ENCODE measurements at places on chromosomes 12 and 14.

DNA sequence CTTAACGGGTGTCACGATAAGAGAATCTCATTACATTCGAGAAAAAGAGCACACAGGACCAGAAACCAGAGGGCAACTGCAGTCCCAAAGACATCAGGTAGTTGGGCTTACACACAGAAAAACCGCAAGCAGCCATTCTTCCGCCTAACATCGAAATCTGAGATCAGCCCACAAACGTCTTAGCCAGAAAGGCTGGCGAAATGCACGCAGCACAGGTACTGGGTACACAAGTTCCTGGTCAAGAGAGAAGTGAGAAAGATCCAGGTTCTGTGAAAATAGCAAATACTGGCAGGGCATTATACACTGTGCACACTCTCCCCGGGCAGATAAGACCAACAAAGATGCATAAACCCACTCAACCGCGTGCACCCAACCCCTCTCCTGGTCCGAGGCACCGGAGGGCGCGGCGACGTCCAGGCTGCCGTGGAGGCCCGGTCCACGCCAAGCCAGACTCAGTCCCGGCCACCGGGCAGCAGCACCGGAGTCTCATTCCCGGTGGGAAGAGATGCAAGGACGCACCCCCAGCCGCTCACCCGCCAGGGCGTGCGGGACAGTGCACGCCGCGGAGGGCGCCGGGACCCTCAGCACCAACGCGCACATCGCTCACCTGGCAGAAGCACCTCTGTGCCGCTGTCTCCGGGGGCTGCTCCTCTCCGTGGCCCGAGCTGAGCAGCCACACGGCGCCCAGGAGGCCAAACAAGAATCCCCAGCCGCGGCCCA is 437 bp downstream of the ERO1A start:
- DNase-seq: peak; percentile 52

DNA sequence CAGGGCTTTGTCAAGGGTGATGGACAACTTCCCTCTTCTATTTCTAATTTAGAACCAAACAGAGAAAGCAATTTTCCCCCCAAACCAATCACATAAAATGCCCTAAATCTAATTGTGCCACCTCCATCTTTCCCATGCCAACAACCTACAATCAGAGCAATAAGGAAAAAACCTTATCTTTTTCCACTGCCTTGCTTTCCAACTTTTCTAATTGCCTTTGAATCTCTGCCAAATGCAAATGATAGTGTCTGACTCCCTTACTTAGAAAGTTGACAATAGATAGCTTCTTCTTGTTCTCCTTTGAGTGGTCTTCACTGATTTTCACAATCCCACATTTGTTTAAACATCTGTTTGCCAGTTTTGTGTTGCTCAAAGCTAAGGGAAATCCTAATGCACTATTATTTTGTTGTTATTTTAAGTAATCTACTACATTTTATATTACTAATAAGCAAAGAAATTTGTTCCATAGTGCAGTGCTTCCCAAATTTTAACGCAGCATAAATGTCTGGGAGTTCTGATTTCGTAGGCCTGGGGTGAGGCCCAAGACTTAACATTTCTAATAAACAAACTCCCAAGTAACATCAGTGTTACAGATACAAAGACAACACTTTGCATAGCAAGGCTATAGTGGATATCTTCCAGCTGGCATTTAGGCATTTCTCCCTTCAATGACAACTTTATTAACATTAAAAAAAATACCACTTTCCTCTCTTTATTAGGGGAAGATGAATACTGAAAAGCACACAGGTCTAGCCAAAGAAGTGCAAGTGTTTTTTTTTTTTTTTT is 696.3 kb upstream of the USP15 start:
- no peak for DNase-seq

DNA sequence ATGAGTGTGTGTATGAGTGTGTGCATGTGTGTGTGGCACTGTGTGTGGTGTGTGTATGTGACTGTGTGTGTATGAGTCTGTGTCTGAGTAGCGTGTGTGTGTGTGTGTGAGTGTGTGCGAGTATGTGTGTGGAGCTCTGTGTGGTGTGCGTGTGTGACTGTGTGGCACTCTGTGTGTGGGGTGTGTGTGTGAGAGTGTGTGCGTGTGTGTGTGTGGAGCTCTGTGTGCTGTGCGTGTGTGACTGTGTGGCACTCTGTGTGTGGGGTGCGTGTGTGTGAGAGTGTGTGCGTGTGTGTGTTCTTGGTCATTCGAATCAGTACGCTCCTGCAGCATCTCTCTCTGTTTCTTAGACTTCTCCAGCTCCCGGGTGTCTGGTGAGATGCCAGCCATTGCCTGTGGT is 76.9 kb upstream of the TMEM132C start:
- no peak for DNase-seq

GRCh38 chr12:121432740-121433480 is 33.0 kb downstream of the RNF34 start:
- no peak for DNase-seq

- DNase-seq: peak; percentile 78
These were observed 21.6 kb upstream of the CACNA2D4 start for GRCh38 chr12:1939801-1940607.

GRCh38 chr12:125406131-125406530 is 340.9 kb downstream of the AACS start:
- no peak for DNase-seq

DNA sequence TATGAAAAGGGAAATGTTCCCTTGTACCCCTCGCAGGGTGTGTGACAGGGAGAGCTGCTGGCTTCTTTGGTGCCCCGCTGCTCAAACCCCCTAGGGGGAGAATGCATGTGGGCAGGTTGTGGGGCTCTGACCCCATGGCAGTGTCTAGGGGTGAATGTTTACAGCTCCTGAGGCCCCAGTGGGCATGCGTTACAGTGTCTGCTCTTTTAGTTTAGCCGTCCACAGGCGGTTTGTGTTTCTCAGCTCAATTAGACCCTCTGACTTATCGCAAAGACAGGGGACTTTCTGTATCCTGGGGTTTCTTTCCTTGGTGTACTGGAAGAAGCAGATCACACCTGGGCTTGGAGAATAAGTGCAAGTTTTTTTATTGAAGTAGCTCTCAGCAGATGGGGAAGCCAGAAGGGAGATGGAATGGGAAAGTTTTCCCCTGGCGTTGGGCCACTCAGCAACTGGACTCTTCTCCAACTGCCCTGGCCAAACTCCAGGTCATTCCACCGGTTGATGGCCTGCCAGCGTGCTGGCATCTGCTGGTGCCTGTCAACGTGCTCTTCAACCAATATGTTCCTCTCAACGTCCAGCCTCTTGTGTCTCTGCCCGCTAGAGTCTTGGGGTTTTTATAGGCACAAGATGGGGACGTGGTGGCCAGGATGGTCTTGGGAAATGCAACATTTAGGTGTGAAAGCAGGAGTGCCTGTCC is 720.9 kb downstream of the FSCB start:
- no peak for DNase-seq

GRCh38 chr14:67962215-67962644 is 142.7 kb downstream of the RAD51B start:
- no peak for DNase-seq

DNA sequence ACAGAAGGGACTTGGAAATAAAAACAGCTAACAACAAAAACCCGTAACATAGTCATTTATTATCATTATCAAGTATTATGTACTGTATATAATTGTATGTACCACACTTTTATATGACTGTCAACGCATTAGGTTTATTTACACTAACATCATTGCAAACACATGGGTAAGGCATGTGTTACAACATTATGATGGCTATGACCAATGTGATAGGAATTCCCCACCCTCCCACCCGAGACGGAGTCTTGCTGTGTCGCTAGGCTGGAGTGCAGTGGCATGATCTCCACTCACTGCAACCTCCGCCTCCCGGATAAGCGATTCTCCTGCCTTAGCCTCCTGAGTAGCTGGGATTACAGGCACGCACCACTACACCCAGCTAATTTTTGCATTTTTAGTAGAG is 82.6 kb downstream of the ERC1 start:
- peak; percentile 52 for DNase-seq

DNA sequence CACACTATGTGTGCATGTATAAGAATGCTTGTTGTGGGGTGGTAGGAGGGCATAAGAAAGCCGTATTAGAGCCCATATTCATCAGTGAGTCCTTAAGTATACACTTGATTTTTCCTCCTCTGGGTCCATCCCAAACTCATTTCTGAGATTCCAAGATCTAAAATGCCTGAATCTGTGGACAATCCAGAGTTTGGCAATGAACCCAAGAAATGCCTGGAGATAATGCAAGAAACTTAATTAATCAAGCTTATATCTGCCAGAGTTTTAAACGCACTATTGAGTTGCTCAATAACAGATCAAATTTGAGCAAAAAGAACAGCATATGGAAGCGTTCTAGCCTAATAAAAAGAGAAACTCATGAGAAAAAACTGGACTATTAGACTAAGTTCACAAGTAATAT is 143.4 kb upstream of the NAV3 start:
- DNase-seq: no peak

DNA sequence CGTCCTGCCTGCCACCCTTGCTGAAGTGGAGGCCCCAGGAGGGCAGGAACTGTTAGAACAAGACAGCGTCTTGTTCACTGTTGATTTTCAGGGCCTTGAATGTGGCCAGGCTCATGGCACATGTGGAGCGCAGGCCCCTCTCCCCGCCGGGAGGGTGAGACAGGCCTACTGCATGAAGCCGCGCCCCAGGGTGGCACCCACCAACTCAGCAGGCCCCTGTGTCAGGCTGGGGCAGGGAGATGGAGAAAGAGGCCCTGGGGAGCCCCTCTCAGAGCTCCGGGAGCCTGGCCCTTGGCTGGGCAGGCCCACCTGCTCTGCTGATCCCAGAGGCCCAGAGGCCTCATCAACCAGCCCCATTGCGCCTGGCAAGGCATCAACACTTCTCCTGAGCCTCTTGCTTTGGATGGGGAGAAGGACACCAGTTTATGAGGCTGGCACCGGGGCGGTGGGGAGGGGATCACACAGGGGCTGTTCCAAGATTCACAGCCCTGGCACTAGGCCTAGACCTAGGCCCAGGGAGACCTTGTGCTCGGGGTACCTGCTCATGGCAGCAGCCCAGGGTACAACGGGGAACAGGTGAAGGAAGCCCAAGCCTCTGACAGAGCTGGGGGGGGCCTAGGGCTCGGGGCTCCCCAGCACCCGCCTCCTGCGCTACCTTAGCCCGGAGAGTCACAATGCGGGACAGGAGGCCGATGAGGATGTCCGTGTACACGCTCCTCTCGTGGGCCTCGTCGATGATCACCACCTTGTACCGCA is 18.1 kb downstream of the DHX37 start:
- DNase-seq: no peak

Measured in EH (cell line).